NCI-H774 (cell line): ENCODE measurements at places on chromosomes 1 and 21.

GRCh38 chr1:224647449-224647848 lies 31.3 kb downstream of the CNIH3 start:
- no peak for DNase-seq

DNA sequence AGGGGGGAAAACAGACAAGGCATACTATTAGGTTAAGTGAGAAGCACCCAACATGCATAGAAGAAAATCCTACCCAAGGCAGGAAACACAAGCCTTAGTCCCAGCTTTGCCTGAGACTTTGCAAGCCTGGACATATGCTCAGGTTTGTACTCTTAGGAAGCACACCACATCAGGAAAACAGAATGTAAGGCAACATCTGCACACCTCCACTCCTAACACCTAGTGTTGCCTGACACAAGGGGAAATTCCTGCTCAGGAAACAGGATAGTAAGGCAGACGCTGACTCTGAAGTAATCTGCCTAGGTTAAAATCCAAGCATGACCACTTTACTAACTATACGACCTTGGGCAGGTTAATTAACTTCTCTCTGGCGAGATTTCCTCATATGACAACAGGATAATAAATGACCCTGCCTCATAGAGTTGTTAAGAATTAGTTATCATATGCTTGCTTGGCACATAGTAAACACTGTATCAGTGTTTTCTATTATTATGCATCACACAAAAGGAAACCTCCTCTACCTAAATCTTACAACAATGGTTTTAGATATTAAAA lies 119.8 kb downstream of the ZZZ3 start:
- DNase-seq, result no peak

GRCh38 chr1:3304246-3304645 lies 150.2 kb upstream of the ARHGEF16 start:
- DNase-seq, result no peak

- no peak for DNase-seq
These were observed 12.7 kb downstream of the MEF2D start for GRCh38 chr1:156487862-156488261.

GRCh38 chr1:54977533-54978297 lies 2.7 kb upstream of the TMEM61 start:
- no peak for DNase-seq

DNA sequence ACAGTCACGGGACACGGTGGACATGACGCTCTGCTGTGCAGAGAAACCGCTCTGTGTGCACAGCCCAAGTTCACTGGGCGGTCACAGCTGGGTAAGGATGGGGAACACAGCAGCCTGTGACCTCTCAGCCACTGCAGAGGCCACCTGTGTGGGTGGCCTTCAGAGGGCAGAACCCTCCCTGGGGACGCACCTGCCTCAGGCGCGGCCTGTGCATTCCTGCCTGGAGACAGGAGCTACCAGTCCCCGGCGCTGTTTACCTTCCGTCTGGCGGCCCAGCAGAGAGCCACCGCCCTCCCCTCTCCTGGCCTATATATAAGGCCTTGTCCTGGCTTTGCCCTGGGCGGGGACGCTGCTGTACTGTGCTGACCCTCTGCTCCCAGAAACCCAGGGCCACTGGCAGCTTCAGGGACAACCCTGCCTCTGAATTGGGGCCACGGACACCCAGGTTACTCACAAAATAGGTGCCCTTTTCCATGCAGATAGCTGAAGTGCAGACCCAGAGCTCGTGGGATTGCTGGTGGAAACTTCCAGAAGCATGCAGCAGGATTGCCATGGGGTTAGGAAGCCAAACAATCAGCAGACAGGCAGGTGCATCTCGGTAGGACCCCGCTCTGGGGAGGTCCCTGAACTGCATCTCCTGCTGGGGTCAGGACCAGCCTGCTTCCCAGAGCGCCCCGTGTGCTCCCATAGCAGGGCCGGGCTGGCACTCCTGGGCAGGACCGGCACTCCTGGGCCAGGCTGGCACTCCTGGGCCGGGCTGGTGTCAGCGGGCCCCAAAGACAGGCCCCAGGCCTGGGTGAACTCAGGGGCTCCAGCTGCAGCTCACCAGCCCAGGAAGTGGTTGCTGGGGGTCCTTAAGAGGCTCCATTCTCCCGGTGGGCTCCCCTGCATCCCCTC lies 83.6 kb downstream of the SIK1 start:
- peak; percentile 72 for DNase-seq

DNA sequence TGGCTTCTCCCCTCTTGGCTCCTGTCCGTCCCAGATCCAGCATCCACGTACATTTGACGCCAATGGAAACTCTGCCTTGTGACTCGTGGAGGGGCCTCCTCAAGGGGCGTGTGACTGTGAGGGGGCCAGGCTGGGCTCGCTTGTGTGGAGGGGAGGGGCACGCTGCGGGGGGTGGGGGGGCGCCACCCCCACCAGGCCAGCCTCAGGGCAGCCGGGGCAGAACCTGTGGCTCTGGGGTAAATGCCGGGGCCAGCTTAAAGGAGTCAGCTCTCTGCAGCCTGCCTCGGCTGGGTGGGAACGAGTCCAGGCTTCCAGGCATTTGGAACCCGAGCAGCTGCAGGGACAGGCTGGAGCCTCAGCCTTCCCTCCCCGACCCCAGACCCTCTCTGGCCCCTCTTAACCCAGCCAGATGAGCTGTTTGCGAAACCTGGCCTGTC lies 94.1 kb downstream of the SIK1 start:
- DNase-seq, result no peak

- no peak for DNase-seq
These were observed 41.6 kb upstream of the TMEM52 start for GRCh38 chr1:1960480-1961196.

- no peak for DNase-seq
These were observed 44.8 kb downstream of the PCNT start for GRCh38 chr21:46368533-46369285.

GRCh38 chr1:231465051-231465450 lies 43.0 kb upstream of the EGLN1 start:
- DNase-seq, result no peak

DNA sequence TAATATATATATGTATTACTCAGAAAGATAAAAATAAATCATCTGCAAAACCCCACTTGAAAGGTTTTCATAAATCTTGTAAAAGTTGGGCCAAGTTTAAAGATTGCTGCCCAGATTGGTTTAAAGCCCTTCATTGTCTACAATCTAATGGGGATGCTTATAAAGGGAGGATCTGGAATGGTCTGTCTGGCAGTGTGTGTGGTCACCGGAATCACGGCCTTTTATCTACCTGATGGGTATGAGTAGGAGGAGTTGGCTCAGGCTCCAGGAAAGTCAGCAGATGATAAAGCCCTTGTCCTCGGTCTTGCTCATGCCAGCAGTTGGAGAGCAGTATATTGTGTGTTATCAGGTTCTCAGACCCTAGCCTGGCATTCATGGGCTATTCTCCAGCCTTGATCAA lies 197.7 kb downstream of the ROR1 start:
- DNase-seq, result no peak

- no peak for DNase-seq
These were observed 18.0 kb upstream of the RABGGTB start for GRCh38 chr1:75768016-75768415.

- DNase-seq, result no peak
These were observed 87.5 kb upstream of the WDR26 start for GRCh38 chr1:224521904-224522734.

GRCh38 chr1:152020849-152021248 lies 16.0 kb downstream of the S100A11 start:
- no peak for DNase-seq

DNA sequence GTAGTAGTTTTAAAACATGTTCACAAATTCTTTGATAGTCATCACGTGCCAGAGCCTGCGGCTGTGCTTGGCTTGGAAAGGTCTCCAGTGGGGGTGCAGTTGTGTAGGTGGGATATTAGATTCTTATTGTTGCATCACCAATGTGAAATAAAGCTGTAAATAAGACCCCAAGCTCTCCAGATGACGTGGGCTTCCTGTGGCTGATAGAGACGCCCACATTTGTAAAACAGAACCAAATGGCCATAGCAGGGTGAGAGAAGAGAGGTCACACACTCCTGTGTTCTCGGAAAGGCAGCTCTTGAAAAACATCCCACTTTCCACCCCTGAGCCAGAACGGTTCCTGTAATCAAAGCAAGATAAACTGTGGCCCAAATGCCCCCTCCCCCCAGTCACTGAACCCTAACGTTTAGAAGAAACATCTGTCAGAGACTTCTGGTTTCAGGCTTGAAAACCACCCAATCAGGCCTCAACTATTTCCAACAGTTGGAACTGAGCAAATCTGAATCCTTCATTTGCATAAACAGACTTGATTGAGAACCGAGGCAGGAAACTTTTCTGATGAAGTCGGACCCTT lies 6.6 kb upstream of the NTPCR start:
- DNase-seq, result no peak

DNA sequence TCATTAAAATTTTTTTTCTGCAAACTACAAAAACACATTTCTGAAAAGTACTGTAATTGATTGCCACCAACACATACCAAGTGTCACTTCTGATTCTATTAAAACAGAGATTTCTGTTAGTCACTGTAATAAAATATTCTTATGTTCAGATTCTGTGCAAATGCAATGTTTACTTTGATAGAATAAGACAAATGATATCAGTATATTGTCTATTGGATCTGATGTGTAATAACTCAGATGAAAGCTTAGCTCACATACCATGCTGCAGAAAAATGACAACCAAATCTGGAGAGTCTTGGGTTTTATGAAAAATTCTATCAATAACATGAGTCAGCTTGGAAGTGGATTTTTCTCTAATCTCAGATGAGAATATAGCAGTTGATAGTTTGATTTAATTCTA lies 963.8 kb upstream of the B3GALT2 start:
- DNase-seq, result no peak

GRCh38 chr1:161730050-161730564 lies 8.8 kb downstream of the FCRLB start:
- DNase-seq, result no peak

GRCh38 chr1:12460911-12461621 lies 156.9 kb downstream of the DHRS3 start:
- DNase-seq, result peak; percentile 11

DNA sequence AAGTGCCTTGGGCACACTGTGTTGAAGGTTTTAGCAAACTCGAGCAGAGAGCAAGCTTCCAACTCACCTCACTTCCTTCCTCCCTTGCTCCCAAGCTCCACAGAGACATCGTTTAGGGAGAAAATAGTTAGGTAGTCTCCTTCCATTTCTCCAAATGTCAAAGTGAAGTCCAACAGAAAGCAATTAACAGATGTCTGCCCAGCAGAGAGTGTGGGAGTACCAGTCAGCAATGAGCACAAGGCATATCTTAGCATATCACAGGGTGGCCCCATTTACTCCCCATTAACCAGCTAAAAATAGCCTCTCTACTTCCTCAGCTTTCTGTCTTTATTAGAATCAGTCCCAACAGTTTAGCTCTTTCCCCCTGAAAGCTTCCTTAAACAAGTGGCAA lies 334.2 kb upstream of the CAMK1G start:
- DNase-seq, result no peak

DNA sequence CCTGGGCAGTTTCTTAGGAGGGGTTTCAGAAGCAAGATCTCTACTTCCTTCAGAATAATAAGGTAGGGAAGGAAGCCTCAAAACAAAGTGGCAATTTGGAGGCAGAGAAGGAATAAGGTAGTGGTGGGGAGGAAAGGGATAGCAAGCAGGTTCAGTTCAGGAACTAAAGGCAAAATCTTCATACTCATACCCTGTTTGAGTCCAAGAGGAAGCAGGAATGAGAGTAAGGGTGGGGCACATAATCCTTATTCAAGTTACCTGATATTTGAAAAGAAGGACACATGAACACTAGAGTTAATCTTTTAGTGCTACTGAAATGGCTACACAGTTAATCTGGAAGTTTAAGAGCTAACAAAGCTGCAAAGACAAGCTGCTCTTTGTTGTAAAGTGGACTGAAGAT lies 8.4 kb upstream of the RBM8A start:
- DNase-seq, result no peak

DNA sequence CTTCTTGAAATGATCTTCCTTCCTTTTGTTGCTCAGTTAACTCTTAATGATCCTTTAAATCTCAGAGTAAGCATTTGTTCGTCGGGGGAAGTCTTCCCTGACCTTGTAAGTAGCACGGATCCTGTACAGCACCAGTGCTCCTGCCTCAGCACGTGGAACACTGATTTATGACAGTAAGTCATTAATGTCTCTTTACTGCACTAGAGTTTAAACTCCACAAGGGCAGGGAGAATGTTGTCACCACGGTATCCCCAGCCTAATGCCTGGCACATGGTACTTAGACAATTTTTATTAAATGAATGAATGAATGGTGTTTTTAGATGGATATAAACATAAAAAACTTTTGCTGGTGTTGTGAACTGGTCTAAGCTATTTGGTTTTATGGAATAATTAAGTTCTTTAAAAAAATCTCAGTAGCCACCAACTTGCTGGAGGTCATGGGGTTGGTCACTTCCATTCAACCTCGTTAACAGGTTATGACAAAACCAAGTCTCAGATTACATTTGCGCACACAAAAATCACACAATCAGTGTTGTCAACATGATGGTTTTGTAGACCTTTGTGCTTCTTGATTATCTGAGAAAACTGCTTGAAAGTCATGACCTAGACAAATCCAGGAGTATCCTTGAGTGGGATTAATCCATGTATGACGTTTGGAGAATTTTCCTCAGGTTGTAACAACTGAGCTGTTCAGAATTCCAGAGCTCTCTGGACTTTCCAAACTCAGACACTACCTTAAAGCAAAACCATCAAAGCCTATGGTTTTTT lies 326.9 kb downstream of the DUSP10 start:
- DNase-seq, result no peak

DNA sequence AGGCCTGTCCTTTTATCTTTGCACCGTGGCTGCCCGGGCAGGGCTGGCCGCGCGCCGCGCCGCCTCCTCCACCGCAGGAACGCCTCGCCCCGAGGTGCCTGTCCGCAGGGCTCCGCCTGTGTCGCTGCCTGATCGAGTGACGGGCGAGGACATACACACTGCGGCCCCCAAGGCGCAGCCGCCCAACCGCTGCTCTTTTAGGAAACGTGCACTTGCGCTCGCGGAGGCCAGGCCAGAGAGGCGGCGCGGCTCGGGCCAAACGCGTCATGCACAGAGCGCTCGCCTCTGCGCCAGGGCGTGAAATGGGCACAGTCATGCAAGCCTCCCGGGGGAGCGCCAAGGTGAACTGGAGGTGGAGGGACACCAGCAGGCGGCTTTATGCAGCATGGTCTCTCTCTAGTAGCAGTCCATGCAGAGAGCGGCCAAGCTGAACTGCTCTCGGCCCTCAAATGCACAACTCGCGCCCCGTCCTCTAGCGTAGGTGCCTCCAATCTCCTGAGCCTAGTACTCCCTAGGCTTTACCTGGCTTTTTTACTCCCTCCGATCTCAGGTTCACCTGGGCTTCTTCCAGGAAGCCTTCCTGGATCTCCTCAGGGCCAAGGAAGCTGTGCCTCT lies 12.9 kb downstream of the TRABD2B start:
- DNase-seq, result no peak

DNA sequence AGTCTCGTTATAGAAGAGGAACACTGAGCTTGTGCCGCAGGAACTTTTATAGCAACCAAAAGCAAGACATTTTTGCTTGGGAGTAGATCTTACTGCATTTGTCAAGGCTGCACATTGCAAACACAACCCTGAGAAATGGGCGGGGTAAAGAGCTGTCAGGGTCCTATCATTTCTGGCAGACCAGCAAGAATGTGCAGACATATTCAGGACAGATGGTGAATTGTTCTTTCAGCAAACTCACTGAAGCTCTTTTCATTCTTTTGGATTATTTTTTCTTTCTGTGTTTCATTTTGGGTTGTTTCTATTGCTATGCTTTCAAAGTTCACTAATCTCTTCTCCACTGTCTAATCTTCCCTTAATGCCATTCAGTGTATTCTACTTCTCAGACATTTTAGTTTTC lies 5.1 kb upstream of the ACTN2 start:
- DNase-seq, result no peak

- no peak for DNase-seq
These were observed 2.1 kb downstream of the SELENBP1 start for GRCh38 chr1:151370211-151370911.

GRCh38 chr1:231715816-231716722 lies 89.5 kb downstream of the DISC1 start:
- DNase-seq, result no peak

GRCh38 chr1:210021145-210021860 lies 83.3 kb downstream of the SYT14 start:
- no peak for DNase-seq
